Tongue (tissue), 3 donors: ENCODE measurements at places on chromosomes 7 and 10. TPM values are rescaled to one million over a fixed set of nuclear protein-coding genes. Genes with fewer than 3 reads are reported as not detected.
A peak's percentile ranks its signal among the peaks of the same experiment; 100 is the strongest.

DNA sequence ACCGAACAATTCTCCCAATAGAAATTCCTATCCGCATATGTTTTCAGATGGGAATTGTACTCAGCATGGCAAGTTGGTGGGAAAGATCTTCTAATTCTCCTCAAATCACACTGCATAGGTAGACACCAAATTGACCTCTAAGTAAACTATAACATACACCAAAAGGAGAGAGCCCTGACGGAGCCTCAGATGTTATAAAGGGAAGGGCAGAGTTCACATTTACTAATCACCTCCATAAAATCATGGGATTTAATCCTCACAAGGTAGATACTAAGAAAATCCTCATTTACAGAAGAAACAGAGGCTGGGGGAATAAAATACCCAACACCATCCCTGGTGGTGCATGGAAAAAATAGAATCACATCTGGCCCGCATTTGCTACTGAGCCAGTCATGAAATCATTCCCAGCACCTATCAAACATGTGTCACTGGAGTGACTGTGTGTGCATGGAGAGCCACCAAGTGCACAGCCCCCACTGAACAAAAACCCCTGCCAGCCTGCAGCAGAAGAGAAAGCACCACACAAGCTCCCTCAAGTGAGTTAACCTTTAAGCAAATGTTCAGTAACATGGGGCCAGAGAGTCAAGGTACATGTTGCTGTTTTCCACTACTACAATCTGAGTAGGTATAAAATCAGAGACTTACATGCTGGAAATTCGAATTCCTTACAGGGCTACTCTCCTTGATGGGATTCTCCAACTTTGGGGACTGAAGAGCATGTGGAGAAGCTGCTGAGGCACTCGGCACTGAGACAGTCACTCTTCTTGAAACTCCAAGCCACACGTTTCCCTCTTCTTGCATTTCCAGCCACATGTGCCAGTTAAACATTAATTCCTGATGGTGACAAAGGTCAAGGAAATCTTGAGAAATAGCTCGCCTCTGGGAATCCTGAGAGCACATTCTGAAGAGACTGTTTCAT lies at the start of gene DDC:
DDC (minus strand) TSS at position 766 of the 919 bp plus-strand sequence. CDS start 21,320 bp downstream, outside the sequence.
- DNase-seq = no peak

- no peak for DNase-seq
Measured at GRCh38 chr7:146423446-146423845, 306.8 kb downstream of the CNTNAP2 start.

GRCh38 chr7:92708111-92709042 lies 118.2 kb upstream of the FAM133B start:
- DNase-seq = no peak

DNA sequence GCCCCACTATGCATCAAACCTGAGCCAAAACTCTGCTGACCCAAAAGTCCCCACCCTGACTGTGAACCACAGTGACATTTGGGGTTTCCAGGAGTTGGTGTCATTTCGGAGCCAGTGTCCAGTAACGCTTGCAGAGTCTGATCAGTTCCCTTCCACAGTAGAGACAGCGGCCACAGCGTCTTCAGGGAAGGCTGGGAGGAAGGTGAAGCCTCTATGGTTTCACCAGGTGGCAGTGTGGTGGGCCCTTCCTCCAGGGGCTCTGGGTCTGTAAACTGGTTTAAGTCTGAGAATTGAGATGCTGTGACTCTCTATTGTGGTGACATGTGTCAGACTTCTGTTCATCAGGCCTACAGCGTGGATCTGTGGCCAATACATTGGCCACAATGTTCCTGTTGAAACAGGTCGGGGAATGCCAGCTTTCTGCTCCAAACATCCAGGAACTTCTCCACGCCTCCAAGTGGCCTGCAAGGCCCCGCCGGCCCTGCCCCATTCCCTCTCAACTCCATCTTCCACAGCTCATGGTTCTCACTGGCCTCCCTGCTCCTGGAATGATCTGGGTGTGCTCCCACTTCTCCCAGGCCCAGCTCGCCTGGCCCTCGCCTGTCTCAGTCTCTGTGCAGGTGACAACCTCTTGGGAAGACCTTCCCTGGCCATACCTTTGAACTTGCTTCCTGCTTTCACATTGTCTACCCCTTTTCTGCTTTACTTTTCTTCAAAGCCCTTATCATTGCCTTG lies 124.5 kb upstream of the FAM20C start:
- DNase-seq = no peak

ARHGAP22 gene
- 2.1 TPM for total RNA-seq

TMEM178B gene
- total RNA-seq = 2.5 TPM

- DNase-seq = peak; percentile 25
Measured at GRCh38 chr7:99365318-99366141, 9.0 kb upstream of the ARPC1B start.

GRCh38 chr7:50310361-50310760 lies 5.8 kb downstream of the IKZF1 start:
- no peak for DNase-seq

DNA sequence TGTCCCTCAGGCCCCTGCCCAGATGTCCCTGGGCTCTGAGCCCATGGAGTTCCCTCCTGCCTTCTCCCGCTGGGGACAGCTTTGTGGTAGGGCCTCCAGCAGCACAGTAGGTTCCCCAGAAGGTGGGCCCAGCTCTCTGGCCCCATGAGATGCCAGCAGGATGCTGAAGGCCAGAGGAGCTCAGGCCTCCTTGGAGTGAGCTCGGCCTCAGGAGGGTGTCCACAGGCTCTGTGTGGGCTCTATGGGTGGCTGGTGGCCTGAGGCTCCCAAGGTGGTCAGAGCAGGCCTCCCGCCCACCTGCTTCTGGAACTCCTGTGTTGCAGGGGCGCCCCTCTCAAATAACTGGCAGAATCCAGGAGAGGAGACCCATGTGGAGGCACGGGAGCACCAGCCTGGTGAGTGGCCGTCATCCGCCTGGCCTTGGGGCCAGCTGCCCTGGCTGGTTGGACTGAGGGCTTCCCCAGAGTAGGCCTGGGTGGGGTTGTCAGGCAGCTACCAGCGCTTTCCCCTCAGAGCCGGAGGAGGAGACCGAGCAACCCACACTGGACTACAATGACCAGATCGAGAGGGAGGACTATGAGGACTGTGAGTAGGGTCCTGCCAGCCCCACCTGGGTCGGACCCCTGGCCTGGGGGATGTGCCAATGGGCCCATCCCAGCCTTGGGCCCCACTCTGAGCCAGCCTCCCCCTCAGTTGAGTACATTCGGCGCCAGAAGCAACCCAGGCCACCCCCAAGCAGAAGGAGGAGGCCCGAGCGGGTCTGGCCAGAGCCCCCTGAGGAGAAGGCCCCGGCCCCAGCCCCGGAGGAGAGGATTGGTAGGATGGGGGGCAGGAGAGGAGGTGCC lies 3.2 kb downstream of the AEBP1 start:
- no peak for DNase-seq

DNA sequence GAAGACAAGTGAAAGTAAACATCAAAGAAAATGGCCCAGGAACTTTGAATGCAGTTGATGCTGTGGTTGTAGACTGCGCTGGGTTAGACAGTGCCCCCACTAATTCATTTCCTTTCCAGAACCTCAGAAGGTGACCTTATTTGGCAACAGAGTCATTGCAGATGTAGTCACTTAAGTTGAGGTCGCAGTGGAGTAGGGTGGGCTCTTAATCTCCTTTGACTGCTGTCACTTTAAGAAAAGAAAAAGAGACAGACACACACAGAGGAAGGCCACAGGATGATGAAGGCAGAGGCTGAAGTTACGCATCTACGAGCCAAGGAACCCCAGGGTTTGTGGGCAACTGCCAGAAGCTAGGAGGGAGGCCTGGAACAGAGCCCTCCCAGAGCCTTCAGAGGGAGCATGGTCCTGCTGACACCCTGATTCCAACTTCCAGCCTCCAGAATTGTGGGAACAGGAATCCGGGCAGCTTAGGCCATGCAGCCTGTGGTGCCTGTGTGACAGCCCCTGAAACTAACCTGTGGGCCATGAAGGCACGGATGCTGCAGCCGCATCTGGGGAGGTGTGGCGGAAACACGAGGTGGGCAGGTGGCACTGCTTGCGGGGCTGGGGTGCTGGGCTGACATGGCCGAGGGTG lies 107.6 kb downstream of the PRKAG2 start:
- DNase-seq = no peak

GRCh38 chr7:28654110-28654509 lies 241.8 kb downstream of the CREB5 start:
- peak; percentile 77 for DNase-seq

ST8SIA6 gene
- 2.9 TPM for total RNA-seq

DNA sequence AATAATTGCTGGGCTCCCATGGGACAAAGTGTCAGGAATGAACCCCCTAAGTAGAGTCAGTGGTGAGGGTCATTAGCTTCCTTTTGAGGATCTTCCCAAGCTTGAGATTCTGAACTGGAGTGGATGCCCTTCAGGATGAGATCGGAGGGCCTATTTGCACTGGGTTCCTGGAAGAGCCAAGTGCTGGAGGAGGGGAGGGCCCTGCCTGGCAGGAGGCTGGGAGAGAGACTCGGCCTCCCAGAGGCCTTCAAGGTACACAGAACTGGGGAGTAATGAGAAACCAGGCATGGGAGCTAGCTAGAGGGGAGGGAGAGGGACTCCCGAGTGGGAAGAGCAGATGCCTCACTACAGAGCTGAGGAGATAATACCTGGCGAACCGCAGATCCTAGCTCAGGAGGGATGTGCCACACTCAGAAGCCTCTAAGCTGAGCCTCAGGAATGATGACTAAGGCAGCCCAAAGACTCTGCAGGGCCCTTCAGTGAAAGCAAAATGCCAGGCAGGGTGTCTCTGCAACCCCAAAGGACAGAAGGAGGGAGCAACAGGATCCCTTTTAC lies 9.4 kb downstream of the PDAP1 start:
- DNase-seq = no peak

RSPH10B2 gene
- total RNA-seq = not detected

DNA sequence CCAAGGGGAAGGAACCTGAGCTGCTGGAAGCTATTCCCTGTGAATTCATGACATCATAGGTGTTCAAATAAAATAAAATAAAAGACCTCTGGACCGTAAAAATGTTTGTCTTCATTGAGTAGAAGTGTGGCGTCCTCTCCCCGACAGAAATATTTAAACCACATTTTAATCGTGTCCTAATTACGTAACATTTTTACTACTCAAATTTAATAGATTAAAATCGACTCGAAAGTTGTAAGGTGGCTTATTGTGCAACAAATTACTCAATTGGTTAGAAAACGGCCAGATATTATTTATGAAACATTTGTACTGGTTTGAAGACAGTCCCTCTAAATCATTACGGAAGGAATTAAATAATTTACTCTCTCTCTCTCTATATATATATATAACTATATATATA lies 15.5 kb upstream of the NCAPG2 start:
- no peak for DNase-seq

GRCh38 chr7:155377838-155378579 lies 79.9 kb upstream of the EN2 start:
- peak; percentile 54 for DNase-seq

GRCh38 chr10:72337039-72337629 lies 17.6 kb downstream of the DNAJB12 start:
- peak; percentile 90 for DNase-seq
